ENCODE measurements at places on chromosomes 6 and 20.

DNA sequence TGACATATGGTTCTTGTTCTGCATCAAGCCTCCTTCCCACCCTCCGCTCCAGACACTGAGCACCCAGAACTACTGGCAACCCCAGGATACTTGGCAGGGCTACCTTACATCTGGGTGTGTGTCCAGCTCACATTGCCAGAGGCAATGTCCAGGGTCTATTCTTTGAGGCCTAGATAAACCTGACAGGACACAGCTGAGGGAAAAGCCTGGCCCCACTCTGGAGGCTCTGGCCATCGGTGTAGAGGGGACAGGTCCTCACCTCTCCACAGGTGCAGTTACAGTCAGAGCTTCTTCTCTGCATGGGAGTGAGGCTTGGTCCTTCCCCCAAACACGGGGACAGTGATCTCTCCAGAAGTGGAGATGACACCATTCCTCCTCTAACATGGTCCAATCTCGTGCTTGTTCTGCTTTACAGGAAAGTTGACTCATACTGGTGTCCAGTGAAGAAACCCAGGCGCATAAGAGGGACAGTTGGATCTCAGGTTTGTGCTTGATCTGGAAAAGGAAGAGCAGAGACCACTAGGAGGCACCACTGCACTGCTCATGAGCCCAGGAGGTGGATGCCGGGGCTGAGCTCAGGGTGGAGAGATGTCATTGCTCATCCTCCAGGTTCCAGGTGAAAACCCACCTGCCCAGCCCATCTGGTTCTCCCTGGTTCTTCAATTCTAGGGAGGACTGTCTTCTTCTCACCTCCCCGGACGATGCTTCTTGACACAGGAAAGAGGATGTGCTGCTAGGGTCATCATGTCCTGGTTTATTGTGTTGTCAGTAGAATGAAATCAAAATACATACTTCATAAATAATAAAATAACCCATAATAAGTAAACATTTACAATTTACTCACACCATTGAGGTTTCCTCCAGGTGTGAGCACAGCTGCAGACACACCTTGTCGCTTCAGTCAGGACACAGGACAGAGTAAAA, 14.7 kb downstream of the HLA-F start:
- DNase-seq: peak; percentile 78

- DNase-seq: no peak
Observed at GRCh38 chr6:16126861-16127260, 2.0 kb upstream of the MYLIP start.

DNA sequence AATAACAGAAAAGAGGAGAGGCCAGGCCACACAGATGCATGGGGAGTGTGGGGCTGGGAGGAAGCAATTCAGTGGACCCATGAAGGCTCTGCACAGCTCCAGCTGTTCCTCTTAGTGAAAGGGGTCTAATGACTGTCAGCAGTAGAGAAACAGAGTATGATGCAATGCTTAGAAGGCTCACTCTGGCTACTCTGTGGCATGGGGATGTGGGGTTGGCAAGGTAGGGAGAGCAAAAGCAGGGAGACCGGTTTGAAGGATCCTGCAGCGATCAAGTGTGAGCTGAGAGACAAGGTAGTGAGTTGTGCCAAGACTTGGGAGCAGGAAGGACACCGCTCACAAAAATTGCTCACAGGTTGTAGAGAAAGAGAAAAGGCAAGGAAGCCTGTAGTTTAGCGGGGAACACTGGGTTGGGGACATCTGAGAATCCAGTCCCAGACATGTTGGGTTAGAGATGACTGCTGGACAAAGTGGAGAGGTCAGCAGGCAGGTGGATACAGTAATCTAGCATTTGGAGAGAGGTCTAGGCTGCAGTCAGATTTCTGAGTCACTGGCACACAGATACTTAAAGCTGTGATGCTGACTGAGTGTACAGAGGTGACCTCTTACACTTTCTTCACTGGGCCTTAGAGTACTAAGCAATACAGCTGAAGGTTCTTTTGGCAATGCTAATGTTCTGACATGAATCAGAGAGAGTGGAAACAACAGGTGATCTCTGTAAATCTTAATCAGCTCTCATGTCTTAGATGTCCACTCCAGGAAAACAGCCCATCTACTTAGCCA, 27.1 kb downstream of the NAPB start:
- DNase-seq: no peak

DNA sequence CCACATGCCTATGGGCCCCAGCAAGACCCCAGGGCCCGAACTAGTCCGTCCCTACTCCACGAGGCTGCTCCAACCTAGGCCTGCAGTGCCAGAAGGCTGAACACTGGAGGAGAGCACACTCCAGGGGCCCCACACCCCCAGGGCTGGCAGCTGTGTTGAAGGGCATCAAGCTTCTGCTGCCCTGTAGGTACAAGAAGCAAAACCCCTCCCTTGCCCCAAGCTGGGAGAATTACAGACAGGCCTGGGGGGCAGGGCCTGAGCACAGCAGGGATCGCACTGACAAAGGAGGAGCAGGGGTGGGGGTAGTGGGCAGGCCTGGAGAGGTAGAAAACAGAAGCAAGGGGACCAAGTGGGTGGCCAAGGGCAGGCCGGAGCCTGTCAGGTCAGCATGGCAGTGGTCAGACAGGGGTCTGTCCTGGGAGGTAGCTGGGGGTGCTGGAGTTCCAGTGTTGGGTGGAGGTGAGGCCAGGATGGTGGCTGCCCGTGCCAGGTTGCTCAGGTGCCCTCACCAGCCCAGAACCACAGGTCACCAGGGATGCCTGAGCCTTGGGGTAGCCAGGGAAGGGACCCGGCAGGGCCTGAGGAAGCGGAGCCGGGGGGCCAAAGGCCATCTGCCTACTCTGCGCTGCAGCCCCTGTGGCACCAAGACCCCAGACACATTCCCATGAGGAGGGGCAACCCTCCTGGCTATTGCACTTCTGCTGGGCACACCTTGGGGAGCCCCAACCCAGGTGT, 2.9 kb upstream of the UCKL1 start:
- DNase-seq: no peak

All from activated CD4-positive, alpha-beta memory T cell treated with anti-CD3 and anti-CD28 coated beads for 36 hours (primary cell).